ENCODE measurements at places on chromosomes 16 and 17. TPM values are rescaled to one million over a fixed set of nuclear protein-coding genes. Genes with fewer than 3 reads are reported as not detected.

MYO1C gene
- total RNA-seq: 184 TPM

DNA sequence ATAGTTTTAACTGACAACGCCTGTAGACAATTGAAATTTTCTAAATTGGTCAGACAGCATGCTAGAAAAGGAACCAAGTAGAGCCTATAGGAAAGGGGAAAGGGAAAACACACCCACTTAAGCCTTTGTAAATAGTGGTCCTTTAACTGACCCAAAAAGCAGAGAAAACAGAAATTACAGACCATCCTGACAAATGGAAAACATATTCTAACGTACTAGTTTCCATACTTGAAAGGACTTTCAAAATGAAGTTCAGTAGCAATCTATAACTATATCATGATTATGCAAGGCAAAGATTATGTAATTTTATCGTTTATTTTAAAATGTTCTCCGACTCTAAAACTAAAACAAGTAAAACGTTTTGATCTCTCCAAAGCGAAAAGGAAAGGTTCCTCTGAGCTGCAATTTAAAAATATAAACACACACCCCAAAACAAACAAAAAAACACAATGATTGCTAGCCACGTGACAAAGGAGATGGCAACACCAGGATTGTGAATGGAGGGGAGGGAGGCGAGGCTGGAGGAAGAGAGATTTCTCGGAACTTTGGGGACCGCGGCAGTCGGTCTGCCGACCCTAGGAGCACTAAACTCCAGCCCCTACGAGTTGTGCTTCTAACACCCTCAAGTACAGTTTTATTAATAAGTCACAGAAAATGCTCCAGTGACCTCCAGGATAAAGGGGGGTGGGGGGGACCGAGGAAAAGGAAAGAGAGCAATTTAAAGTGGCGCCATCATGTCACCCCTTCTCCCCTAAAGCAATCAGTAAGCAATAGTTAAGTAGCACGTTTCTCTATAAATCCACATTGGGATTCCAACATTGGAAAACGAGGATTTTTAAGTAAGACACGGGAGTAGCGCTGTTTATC, 1.7 kb downstream of the KANSL1 start:
- DNase-seq: no peak

PDP2 gene
- total RNA-seq: 6.8 TPM

- DNase-seq: no peak
Observed at GRCh38 chr16:14405611-14406537, 224.2 kb downstream of the PARN start.

- no peak for DNase-seq
Observed at GRCh38 chr16:86622700-86623615, 44.6 kb downstream of the FOXL1 start.

TEN1 gene
- total RNA-seq: 12.2 TPM

GRCh38 chr17:59914274-59914854, 21.4 kb downstream of the RPS6KB1 start:
- no peak for DNase-seq

DNA sequence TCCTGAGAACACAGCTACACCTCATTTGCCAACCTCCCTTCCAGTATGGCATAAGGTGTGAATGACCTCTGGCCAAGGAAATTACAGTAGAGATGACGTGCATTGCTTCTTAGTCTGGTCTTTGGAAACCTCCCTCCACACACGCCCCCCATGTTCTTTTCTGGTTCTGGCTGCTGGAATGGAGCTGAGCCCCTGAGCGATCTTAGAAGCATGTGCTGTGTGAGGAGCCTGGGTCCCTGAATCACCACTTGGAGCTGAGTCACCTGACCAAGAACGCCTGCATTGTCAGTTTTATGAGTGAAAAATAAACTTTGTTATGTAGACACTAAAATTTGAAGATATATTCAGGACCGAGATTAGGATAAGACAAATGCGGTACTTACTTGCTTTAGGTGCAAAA, 51.4 kb downstream of the HS3ST3A1 start:
- DNase-seq: no peak

- DNase-seq: no peak
Observed at GRCh38 chr16:74372369-74372768, 3.7 kb upstream of the NPIPB15 start.
